ENCODE measurements at places on chromosomes 1 and 21. TPM values are rescaled to one million over a fixed set of nuclear protein-coding genes. Genes with fewer than 3 reads are reported as not detected.

DNA sequence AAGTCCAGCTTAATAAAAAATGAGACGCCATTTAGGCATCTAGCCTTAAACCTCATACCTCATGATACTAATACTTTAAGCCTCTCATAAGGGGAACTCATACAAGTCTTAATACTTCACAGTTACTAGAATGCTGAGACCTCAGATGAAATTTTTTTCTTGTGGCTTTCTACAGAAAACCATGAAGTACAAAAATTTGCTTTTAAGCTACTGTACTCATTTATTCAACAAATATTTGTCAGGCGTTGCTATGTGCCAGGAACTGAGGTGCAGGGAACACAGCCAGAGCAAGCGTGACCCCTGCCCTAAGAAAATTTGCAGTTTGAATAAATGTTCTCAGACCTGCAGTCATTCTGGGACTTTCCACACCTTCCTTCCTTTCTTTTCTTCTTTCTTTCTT lies 150.6 kb downstream of the MRPL39 start:
- DNase-seq: peak; percentile 46

- no peak for DNase-seq
Measured at GRCh38 chr1:111605576-111605975, 14.0 kb upstream of the RAP1A start.

- DNase-seq: no peak
Measured at GRCh38 chr1:61623852-61624251, 101.1 kb downstream of the TM2D1 start.

GRCh38 chr1:46153732-46154131 lies 21.2 kb upstream of the TSPAN1 start:
- DNase-seq: no peak

- no peak for DNase-seq
Measured at GRCh38 chr1:54475946-54476516, 69.8 kb upstream of the SSBP3 start.

The OR14C36 gene
- not detected for total RNA-seq

DNA sequence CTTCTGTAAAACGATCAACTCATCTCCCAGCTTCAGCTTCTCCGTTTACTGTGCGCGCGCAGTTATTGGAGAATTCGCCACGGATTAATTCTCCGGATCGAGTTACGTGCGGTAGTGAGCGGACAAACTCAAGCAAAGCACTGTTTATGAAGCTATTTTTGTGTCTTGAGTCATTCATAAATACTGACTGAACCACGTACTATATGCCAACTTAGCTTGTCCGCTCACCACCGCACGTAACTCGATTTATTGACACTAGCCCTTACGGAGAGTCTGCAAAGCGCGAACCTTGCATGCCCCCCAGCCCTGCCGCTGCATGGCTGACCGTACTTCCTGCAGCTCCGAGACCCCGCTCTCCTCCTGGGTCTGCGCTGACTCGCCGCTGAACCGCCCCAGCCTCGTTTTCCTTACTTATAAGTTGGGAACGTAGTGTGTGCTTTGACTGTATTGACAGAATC lies 773 bp downstream of the CHD1L start:
- DNase-seq: peak; percentile 49

DNA sequence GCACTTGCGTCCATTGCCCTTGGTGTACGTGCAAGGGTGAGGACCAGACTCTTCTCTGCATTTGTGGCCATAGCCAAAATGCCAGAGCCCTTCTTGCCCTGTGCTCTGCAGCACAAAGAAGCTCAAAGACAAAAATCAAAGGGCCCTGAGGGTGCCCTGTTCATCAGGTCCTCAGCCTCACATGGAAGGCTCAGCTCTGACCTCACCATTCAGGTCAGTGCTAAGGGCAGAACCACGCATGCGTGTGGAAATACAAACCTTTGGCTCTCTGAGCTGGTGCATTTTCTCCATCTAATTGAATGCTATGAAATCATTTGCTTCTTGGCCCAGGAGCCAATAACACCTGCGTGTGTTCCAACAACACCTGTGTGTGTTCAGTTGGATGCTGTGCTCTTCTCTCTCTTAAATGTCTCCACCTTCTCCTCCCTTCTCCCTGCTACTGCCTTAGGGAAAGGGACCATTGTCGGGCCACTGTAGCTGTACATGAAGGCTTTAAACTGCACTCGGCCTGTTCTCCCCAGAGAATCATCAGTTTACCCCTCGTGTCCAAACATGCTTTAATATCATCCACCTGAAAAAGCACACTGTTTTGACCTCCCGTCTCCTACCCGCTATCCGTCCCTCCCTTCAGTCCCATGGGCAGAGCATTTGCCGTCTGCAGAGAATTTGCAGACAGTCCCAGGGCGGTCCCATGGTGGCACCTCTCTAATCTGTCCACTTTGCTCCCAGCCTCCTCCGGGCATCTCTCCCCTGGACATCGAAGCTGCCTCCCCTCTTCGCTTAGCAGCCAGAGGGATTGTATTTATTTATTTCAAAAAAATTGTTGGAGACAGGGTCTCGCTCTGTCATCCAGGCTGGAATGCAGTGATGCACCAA lies 60.6 kb downstream of the EVA1C start:
- no peak for DNase-seq

Measured in body of pancreas (tissue), 4 donors.